ENCODE measurements at places on chromosomes 13 and 19.

- no peak overlapping the region for H3K4me3 ChIP-seq
- DNase-seq, result no peak
- H3K27me3 ChIP-seq, result no peaks in the 10 kb centered on the region
- no peak overlapping the region for H3K27ac ChIP-seq
- no peaks in the 10 kb centered on the region for H3K4me1 ChIP-seq
- H3K36me3 ChIP-seq, result peaks cover 20% of the 10 kb centered on the region
Observed at GRCh38 chr13:113506025-113506685, 15.6 kb upstream of the DCUN1D2 start.

DNA sequence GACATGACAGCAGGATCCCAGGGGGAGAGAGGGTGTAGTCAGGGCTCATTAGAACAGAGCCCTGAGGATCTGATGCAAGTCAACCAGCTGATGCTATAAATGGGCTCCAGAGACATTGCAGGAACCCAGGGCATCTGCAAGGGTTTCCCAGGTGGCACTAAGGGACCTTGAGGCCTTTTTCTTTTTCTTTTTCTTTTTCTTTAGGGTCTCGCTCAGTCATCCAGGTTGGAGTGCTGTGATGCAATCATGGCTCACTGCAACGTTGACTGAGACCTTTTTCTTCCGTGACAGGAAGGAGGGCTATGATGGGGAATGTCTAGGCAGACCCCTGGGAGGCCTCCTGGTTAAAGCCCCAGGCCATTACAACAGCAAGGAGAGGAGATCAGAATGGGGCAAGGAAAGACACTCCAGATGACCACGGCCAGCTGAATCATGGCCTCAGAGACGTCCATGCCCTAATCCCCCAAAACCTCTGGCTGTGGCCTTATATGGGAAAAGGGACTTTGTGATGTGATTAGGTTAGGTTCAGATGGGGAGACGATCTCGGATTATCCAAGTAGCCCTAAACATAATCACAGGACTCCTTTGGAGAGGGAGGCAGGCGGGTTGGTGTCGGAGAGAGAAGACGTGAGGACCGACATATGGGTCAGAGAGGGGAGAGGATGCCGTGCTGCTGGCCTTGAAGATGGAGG is 4.5 kb upstream of the FCGRT start:
- no peak for DNase-seq
- H3K27me3 ChIP-seq, result no peaks in the 10 kb centered on the region
- no peak overlapping the region for H3K4me3 ChIP-seq
- peak overlapping the region; percentile 33 for H3K27ac ChIP-seq
- no peaks in the 10 kb centered on the region for H3K36me3 ChIP-seq

GRCh38 chr19:28424662-28425045 is 788.3 kb downstream of the UQCRFS1 start:
- no peaks in the 10 kb centered on the region for H3K27me3 ChIP-seq
- peaks cover 44% of the 10 kb centered on the region for H3K4me1 ChIP-seq
- DNase-seq, result no peak
- peak overlapping the region; percentile 57 for H3K27ac ChIP-seq
- H3K4me3 ChIP-seq, result no peak overlapping the region
- H3K36me3 ChIP-seq, result no peaks in the 10 kb centered on the region

DNA sequence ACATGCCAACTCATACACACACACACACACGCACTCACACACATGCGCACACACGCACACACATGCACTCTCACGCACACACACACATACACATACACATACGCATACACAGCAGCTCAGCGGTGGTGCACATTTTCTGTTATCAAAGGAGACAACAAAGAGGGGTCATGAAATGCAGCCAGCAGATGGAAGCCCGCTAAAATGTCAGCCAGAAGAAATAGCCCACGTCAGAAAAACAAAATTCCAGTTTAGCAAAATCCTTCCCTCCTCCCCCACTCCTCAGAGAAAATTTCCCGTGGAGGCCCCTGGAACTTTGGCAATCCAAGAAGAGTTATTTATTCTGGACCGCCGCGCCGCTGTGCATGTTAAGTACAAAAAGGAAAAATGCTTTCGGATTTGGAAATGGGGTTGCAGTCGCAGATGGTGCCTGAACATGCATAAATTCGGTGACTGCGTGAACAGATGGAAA is 114.6 kb upstream of the VSTM2B start:
- peaks cover 21% of the 10 kb centered on the region for H3K27me3 ChIP-seq
- no peaks in the 10 kb centered on the region for H3K36me3 ChIP-seq
- H3K27ac ChIP-seq, result peak overlapping the region; percentile 79
- H3K4me3 ChIP-seq, result no peak overlapping the region
- DNase-seq, result no peak

DNA sequence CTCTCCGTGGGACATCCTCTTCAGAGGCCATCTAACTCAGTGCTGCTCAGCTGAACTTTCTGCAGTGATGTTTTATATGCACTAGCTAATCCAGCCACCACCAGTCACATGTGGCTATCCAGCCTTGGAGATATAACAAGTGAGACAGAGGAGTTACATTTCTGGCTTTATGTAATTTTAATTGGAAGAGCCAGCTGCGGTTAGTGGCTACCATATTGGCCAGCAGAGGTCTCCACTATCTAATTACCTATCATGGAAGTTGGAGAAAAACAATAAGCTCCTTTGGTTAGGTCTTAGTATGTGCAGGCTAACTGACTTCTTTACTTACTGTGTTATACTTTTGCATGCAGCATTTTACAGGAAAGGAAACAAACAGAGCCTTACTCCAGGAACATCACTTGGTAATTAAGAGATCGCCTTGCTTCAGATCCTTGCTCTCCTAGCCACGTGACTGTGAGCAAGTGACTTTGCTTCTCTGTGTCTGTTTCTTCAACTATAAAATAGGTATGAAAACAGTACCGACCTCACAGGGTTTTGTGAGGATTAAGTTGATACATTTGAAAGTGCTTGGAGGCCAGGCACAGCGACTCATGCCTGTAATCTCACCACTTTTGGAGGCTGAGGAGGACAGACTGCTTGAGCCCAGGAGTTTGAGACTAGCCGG is 1.6 kb upstream of the KLK10 start:
- no peaks in the 10 kb centered on the region for H3K36me3 ChIP-seq
- no peak for DNase-seq
- H3K27me3 ChIP-seq, result peaks cover 61% of the 10 kb centered on the region
- peaks cover 11% of the 10 kb centered on the region for H3K4me1 ChIP-seq
- no peak overlapping the region for H3K27ac ChIP-seq
- H3K4me3 ChIP-seq, result no peak overlapping the region

DNA sequence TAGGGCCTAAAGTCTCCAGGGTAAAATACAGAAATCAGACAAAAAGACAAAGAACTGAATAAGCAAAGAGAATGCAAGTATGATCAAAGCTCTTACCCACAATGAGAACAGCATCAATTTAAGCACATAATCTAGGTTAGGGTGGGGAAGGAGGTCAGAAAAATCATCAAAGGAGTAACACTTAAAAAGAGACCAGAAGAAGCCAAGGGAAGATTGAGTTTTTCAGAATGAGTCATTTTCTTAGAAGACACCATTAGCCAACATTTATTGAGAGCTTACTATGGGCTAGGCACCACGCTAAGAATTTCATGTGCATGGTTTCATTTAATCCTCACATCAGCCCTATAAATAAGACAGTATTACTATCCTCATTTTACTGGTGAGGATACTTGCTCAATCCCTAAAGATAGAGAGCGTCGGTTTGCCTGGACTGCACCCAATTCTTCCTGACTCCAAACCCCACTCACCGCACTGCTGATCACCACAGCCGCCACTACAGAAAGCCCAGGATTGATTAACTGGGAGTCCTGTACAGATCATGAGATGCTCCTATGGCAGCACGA is 1.7 kb upstream of the SHISA2 start:
- DNase-seq, result no peak
- H3K27me3 ChIP-seq, result peaks cover 33% of the 10 kb centered on the region
- H3K36me3 ChIP-seq, result no peaks in the 10 kb centered on the region
- H3K27ac ChIP-seq, result no peak overlapping the region
- H3K4me3 ChIP-seq, result no peak overlapping the region

- H3K27ac ChIP-seq, result no peak overlapping the region
- H3K27me3 ChIP-seq, result no peaks in the 10 kb centered on the region
- H3K36me3 ChIP-seq, result peaks cover 56% of the 10 kb centered on the region
- no peak overlapping the region for H3K4me3 ChIP-seq
- no peaks in the 10 kb centered on the region for H3K4me1 ChIP-seq
Observed at GRCh38 chr19:11995174-11995573, 30.3 kb downstream of the ZNF763 start.

DNA sequence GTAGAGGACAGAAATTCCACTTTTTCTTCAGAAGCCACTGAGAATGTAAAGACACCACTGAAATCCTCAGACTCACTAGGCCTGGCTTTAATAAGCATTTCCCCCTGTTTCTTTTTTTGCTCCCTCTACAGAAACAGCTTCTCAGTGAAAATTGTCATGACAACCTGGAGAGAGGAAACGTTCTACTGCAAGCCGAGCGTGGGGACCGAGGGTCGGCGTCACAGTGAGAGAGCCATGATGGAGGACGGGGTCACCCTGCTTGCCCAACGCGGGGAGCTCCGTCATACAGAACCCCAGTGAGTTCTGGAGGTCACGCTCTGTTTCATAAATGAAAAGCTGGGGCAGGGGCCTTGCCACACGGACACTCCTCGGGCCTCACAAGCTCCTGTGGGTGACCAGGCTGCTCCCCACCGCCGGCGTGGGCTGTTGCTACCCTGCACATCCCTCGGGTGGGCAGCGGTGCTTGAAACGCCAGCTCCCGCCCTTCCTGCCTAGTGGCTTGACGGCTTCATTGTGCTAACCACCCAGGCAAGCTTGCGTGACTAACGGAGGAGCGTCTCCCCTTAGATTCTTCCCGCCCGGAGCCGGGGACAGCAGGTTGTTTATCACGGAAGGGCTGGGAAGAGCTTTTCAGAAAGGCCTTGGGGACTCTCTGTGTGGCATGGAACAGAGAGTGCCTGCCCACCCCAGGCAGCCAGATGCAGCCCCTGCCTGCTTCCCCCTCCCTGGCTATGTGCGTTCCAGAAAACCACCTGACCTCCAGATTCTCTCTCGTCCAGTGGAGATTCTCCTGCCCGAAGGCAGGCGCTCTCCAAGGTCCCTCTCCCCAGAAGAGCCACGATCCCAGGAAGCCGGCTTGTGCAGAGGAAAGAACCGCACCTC is 153.6 kb downstream of the KATNAL1 start:
- H3K4me3 ChIP-seq, result no peak overlapping the region
- no peak for DNase-seq
- H3K4me1 ChIP-seq, result no peaks in the 10 kb centered on the region
- no peak overlapping the region for H3K27ac ChIP-seq
- H3K27me3 ChIP-seq, result peaks cover 43% of the 10 kb centered on the region

GRCh38 chr19:51712461-51713081 is 11.2 kb downstream of the HAS1 start:
- no peak overlapping the region for H3K4me3 ChIP-seq
- H3K27ac ChIP-seq, result no peak overlapping the region
- no peak for DNase-seq
- peaks cover under 1% of the 10 kb centered on the region for H3K36me3 ChIP-seq

GRCh38 chr13:48901781-48902180 is 73.9 kb upstream of the FNDC3A start:
- peaks cover 19% of the 10 kb centered on the region for H3K4me1 ChIP-seq
- DNase-seq, result no peak
- no peaks in the 10 kb centered on the region for H3K36me3 ChIP-seq
- H3K27ac ChIP-seq, result no peak overlapping the region

DNA sequence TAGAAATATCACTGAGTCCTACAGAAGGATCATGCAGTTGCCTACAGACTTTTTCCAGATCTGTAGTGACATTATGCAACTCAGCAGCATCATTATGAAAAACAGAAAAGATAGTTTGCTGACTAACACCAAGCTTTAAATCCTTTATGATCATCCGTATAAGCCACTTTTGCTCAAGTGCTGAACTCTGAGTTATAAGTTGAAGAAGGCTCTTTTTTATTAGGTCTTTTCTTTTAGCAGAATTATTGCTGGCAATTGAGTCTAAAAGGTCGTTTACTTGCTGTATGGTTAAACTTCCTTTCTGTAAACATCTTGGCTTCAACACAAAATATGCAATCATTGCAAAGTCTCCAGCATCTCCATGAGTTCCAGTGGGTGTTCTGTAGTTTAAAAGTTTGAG is 4.8 kb downstream of the LIG4 start:
- no peak overlapping the region for H3K27ac ChIP-seq
- H3K27me3 ChIP-seq, result no peaks in the 10 kb centered on the region
- peaks cover 28% of the 10 kb centered on the region for H3K36me3 ChIP-seq
- H3K4me1 ChIP-seq, result peaks cover 13% of the 10 kb centered on the region
- H3K4me3 ChIP-seq, result no peak overlapping the region
- DNase-seq, result no peak

DNA sequence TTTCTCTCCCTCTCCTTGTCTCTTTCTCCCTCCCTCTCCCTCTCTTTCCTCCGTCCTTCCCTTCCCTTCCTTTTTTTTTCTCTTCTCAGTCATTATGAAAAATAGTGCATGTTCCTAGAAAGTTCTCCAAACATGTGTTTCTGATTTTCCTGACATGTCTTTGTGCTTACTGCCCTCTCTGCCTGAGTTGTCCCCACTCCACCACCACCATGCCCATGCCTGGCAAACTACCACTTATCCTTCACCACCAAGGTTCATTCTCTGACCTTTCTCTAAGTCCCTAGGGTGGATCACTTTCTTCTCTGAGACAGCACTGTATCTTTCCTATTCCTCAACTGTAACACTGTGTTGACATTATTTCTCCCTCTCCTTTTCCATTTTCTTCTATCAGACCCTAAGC is 98.2 kb downstream of the LACC1 start:
- peaks cover 7% of the 10 kb centered on the region for H3K4me1 ChIP-seq
- peaks cover 4% of the 10 kb centered on the region for H3K27me3 ChIP-seq
- no peak overlapping the region for H3K4me3 ChIP-seq
- peaks cover 3% of the 10 kb centered on the region for H3K36me3 ChIP-seq
- H3K27ac ChIP-seq, result no peak overlapping the region

- no peak for DNase-seq
- H3K27ac ChIP-seq, result no peak overlapping the region
- H3K36me3 ChIP-seq, result no peaks in the 10 kb centered on the region
- no peaks in the 10 kb centered on the region for H3K27me3 ChIP-seq
- no peak overlapping the region for H3K4me3 ChIP-seq
- H3K4me1 ChIP-seq, result peaks cover 3% of the 10 kb centered on the region
Observed at GRCh38 chr13:42484386-42484785, 89.6 kb upstream of the TNFSF11 start.

DNA sequence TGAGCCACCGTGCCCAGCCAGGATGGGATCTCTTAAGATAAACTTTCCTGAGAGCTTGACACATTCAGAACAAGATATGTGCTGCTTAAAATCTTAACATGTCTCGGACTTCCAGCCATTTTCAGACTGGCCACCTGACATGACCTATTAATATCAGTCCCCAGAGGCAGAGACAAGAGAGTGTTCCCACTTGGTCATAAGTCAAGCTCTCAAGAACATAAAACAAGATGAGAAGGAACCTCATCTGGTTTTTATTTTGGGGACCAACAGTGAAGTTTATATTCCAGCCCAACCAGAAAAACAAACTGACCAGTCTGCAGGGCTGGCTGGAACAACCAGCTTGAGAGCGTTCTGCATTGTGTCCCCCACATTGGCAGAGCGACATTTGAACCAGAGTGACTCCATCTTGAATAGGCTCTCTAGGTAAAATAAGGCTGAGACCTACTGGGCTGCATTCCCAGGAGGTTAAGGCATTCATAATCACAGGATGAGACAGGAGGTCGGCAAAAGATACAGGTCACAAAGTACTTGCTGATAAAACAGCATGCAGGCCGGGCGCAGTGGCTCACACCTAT is 21.8 kb upstream of the PLEKHF1 start:
- H3K4me3 ChIP-seq, result no peak overlapping the region
- H3K36me3 ChIP-seq, result no peaks in the 10 kb centered on the region
- H3K4me1 ChIP-seq, result peaks cover 2% of the 10 kb centered on the region
- no peak overlapping the region for H3K27ac ChIP-seq
- H3K27me3 ChIP-seq, result peaks cover 17% of the 10 kb centered on the region

All from progenitor cell of endocrine pancreas (in vitro differentiated cells).